ENCODE measurements at places on chromosomes 5 and 9.

DNA sequence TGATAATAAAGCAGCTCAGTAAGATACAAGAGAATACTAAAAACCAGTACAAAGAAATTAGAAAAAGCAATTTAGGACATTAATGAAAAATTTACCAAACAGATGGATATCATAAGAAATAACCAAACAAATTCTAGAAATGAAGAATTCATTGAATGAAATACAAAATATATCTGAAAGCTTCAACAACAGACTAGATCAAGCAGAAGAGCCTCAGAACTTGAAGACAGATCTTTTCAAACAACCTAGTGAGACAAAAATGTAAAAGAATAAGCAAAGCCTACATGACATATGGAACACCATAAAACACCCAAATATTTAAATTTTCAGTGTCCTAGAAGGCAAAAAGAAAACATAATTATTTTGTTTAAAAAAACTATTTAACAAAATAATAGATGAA lies 66.9 kb downstream of the SKIC3 start:
- no peak for DNase-seq

- DNase-seq: no peak
Measured at GRCh38 chr5:142660731-142661130, 25.2 kb downstream of the FGF1 start.

- DNase-seq: no peak
Measured at GRCh38 chr9:79663300-79663699, 91.5 kb downstream of the TLE4 start.

DNA sequence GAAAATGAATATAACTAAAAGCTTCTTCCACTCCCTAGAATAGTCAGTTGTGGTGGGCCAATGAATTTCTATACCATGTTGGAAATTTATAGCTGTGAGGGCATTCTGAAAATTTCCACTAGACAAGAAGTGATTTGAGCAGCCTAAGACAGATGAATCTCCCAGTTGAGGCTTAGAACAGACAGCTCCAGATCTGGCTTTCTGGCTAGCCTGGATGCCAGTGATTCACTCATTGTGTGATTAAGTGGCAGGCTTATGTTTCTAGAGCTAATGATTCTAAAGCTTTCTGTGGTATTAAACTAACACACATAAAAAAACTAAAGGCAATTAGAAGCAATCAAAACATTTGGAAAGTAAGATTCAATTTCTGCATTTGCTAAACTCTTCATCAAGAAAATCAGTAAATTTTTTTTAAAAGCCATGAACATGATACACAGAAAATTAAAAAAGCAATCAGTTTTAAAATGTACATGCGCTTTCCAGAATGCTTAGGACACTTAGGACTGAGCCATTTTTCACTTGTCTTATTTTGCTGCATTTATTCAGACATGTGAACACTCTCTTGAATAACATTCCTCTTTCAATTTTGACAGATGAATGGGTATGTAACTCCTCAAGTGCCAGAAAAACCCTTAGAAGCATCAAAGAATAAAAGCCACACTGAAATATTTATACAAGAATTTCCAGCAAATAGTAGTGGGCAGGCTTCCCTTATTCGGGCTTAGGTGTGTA lies 100.5 kb upstream of the GNAQ start:
- DNase-seq: peak; percentile 24

GRCh38 chr5:116652196-116652729 lies 77.6 kb upstream of the SEMA6A start:
- DNase-seq: peak; percentile 78

GRCh38 chr9:68507130-68507805 lies 33.4 kb downstream of the TMEM252 start:
- peak; percentile 15 for DNase-seq

DNA sequence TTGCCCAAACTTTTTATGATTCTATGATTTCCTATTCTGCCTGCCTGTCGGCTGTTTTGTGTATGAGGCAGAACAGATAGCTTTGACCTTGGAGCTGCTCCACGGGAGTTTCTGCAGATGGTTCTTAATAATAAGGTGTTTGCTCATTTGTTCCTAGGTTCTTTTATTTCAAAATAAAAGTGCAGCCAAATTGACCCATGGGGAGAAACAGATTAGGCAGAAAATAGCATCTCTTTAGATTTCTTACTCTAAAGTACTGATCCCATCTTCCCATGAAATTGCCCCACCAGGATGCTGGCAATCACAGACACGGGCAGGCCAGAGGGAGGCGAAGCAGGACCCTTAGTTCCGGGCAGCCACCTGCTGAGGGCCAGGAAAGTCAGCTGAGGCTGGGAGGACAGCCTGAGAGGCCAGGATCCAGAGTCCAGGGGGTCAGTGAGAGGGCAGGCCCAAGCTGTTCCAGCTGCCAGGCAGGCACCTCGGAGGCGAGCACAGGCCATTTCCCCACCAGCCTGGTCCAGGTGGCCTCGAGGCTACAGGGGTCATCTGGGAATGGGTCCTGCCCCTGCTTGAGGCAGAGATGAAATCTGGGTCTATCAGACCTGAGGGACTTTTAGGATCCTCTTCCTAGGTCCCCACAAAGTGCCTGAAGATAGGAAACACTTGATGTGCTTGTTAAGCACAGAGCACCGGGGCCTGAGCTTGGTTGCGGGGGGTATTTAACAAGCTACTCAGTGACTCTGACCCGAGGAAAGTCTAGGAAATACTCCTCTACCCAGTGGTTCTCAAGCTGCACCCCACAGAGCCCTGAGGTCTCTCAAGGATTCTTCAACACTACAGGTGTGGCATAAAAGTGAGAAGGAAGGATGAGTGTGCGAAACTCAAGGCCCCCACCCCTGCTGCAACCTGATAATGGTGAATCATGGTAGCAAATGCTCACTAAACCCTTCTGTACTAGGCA lies 145.4 kb downstream of the CMYA5 start:
- no peak for DNase-seq

- no peak for DNase-seq
Measured at GRCh38 chr9:81474125-81474524, 215.2 kb downstream of the TLE1 start.

DNA sequence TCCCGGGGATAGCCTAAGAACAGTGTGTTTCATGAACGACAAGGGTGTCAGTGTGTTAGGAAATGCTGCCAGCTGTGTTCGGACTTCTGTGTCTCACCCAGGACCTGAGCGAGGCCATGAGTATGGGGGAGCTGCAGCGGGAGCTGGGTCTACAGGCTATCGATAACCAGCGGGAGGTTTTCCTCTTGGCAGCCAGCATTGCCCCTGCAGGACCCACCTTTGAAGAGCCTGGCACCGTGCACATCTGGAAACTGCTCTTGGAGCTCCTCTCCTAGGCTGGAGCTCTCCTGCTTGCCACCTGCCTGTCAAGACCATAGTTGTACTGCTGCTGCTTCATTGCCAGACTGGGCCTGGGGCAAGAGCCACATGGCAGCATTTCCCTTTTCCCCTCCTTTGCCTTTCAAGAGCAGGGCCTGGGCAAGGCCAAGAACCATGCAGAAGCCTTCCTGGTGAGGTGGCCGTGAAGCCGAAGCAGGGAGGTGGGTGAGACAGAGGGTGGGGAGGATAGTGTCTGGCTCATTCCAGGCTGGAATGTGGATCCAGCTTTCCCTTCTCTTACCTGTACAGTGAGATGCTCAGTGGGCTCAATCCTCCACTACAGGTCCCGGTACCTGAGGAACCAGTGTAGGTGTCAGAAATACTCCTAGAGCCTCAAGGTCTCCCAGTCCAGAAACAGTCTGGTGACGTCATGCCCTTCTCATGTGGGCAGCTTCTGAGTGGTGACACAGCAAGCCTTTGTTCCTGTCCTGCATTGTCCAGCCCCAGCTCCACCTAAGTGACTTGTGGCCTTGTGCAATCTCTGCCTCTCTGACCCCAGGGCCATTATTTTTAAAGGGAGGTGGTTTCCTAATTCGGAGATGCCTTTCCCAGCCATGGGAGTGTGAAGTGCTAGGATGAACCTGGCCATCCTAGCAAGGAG lies 6.6 kb downstream of the ARL10 start:
- DNase-seq: no peak

DNA sequence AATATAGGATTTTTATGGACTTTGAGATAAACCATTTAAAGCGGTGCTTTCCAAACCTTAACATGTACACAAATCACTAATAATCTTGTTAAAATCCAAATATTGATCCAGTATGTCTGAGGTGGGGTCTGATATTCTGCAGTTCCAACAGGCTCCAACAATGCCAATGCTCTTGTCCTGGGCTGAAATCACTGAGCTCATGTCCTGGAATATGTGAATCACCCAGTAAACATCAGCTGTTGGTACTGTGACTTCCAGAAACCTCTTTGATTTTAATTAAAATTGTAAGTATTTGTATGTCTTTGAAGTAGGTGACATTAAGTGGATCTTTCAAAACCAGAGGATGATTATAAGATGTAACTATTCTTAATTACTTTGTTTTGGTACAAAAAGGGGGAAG lies 52.8 kb upstream of the CAST start:
- DNase-seq: no peak

GRCh38 chr5:178223196-178223773 lies 9.3 kb downstream of the PHYKPL start:
- no peak for DNase-seq

- DNase-seq: no peak
Measured at GRCh38 chr5:25862276-25862675, 1176.1 kb downstream of the CDH9 start.

DNA sequence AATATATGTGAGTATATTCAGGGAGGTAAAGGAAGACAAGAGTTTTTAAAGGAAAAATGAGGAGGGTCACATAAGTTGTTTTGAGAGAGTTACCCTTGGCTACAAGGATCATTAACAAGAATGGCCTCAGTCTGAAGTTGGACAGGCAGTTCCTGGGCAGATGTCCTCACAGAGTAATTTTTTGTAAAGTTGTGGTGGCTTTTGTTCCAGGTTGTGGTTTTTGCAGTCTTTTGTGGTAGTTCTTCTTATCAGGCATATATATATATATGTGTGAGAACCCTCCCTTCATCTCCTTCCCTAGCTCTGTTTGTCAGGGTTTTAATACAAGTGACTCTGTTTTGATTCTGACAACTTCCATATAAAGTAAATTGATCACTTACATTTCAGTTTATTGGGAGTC lies 60.0 kb downstream of the CSNK1G3 start:
- no peak for DNase-seq

- no peak for DNase-seq
Measured at GRCh38 chr5:158468444-158468843, 609.5 kb upstream of the CLINT1 start.

DNA sequence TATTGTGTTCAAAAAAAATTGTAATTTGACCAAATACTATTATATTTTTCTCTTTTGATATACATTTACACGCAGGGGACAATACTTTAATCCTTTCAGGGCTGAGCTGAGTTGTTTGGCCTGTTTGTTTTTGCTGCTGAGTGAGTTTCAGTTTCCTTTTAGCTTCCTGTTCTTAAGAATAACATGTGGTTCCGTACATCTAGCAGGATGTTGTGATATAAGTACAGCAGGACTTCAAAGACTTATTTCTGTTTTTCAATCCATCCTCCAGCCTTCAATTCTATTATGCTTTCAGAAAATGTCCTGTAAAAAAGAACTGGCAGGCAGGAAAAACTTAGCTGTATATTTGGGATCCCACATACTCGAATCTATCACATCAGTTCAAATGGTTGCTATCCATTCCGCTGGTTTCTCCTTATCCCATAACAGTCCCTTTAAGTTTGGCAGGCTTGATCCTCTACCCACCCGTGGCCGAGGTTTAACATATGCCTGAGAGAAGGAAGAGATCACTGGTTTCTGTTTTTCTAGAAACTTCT lies 1037.3 kb upstream of the ACO1 start:
- DNase-seq: peak; percentile 1

DNA sequence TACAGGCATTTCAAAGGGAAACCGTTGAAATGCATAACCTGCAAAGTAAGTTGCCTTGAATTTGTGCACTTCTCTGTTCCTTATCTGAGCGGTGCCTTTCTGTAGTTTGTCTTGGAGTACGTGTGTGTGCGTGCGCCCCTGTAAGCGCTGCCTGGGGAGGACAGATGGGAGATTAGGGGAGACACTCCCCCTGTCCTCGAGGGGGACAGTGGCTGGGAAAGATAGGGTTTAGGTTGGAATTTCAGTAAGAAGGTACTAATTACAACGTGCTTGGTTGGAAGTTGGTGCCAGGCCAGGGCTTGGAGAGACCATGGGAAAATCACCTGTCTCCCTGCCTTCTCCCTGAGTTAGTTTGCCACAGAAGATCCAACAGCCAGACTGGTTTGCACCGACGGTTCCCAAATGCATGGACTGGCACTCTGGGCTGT lies 73.2 kb downstream of the PIK3R1 start:
- no peak for DNase-seq

- DNase-seq: no peak
Measured at GRCh38 chr5:155792873-155793272, 534.1 kb upstream of the SGCD start.

- no peak for DNase-seq
Measured at GRCh38 chr9:106019039-106019680, 324.8 kb downstream of the TMEM38B start.

GRCh38 chr9:8224381-8224801 lies 424.8 kb upstream of the DMAC1 start:
- no peak for DNase-seq

GRCh38 chr9:249025-249424 lies 34.4 kb downstream of the DOCK8 start:
- no peak for DNase-seq

- peak; percentile 69 for DNase-seq
Measured at GRCh38 chr5:141692919-141693725, 11.1 kb upstream of the ARAP3 start.

DNA sequence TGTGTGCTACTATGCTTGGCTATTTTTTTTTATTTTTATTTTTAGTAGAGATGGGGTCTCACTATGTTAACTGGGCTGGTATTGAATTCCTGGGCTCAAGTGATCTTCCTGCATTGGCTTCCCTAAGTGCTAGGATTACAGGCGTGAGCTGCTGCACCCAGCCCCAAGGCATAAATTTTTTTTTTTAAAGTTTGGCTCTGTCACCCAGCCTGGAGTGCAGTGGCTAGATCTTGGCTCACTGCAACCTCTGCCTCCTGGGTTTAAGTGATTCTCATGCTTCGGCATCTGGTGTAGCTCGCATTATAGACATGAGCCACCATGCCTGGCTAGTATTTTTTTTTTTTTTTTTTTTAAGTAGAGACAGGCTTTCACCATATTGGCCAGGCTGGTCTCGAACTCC lies 70.3 kb downstream of the RAB24 start:
- peak; percentile 79 for DNase-seq

- no peak for DNase-seq
Measured at GRCh38 chr5:133145436-133146170, 93.8 kb downstream of the HSPA4 start.

DNA sequence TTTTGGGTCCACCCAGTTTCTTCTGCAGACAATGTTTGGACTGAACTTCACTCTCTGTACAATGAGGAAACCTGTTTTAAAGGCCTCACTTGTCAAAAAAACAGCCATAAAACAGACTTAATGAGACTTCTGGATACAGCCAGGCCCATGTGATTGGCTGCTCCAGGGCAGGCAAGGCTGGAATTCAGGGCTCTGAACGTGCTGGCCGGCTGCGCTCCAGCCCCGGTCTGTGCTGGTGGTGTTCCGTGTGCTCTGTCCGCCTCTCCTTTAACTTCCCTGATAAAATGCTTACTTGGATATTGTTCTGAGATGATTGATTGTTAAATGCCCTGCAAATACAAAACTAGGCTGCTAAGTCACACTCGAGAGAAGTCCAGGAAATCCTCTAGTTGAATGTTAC lies 131.2 kb upstream of the KLF4 start:
- no peak for DNase-seq

GRCh38 chr9:126154182-126154827 lies 172.3 kb upstream of the MVB12B start:
- DNase-seq: no peak
